Ammon's horn (tissue), 1 donor: ENCODE measurements at places on chromosomes 5 and 9.

- no peak for DNase-seq
These were observed at the start of gene WWC1 for GRCh38 chr5:168291342-168291963. TSS of gene WWC1 (plus strand) at chr5:168291645. CDS start at chr5:168292153, 508 bp downstream.

- DNase-seq = no peak
These were observed 1034.4 kb downstream of the CDH9 start for GRCh38 chr5:26003966-26004365.

- DNase-seq = no peak
These were observed 18.1 kb downstream of the SLC1A1 start for GRCh38 chr9:4508246-4508906.

DNA sequence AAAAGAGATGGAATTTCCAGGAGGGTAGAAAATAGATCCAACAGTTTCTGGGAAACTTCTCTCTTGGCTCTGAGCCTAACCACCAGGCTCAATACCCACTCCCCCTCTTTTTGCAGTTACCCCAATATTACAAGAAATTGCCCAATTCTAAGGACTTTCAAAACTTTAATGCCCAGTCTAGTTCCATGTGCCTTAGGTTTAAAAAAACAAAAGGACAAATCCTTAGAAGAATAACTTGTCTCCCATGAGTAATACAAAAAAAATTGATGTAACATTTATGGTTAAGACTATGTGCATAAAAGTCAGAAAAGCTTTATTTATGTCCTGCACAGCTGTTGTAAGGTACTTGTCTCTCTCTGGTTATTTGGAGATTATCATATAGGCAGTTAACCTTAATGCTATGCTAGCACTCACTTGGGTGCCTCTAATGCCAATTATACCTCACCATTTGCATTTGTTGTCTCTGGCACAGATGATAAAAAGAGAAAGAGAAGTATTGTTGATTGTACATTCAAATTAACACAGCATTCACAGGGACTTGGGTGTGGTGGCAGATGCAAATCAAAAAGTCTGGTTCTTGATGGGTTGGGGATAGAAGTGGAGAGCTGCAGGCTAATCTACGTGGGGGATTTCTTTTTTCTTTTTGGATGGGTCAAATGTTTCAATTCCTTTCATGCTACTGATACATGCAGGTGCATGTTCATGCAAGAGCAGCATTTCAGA, 159.4 kb downstream of the PIK3R1 start:
- no peak for DNase-seq

- DNase-seq = peak; percentile 30
These were observed 296 bp downstream of the ZSWIM6 start for GRCh38 chr5:61332358-61332749.

DNA sequence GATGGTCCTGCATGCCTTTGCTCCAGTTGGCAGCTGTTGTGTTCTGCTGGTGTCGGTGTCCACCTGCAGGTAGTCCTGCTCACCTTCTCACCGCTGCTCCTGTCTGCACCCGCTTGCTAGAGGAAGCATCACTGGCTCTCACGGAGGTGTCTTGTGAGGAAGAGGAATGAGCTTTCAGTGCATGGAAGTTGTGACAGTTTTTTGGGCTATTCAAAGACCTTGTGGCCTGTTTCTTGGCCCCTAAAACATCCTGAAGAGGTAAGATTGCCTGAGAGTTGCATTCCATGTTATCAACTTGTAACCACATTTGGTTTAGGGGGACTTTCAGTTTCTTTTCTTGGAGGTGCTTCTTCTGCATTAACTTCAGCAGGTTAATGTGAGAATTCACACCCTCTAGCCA, 85.6 kb downstream of the MACROH2A1 start:
- no peak for DNase-seq

- no peak for DNase-seq
These were observed 65.3 kb downstream of the RASEF start for GRCh38 chr9:82997476-82998140.

- DNase-seq = no peak
These were observed 3.4 kb downstream of the CNTFR start for GRCh38 chr9:34585946-34586669.

- DNase-seq = no peak
These were observed 158.8 kb downstream of the CEP120 start for GRCh38 chr5:123264394-123264793.

DNA sequence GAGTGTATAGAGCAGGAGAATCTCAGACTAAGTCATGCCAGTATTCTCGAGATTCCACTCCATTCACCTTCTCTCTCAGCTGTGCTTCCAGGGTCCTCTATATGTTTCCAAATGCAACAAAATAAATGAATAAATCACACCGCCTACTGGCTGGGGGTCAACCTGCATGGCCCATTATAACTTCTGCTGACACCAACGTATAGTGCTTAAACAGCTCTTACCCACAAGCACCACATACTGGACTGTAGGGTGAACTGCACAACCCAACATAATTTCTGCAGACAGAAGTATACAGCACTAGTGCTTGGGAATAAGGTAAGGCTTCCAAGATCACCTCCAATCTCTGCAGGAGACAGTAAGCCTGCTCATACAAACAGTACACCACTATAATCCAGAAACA, 33.1 kb upstream of the HTR4 start:
- no peak for DNase-seq

- DNase-seq = no peak
These were observed 6.9 kb downstream of the C7 start for GRCh38 chr5:40916226-40916625.

DNA sequence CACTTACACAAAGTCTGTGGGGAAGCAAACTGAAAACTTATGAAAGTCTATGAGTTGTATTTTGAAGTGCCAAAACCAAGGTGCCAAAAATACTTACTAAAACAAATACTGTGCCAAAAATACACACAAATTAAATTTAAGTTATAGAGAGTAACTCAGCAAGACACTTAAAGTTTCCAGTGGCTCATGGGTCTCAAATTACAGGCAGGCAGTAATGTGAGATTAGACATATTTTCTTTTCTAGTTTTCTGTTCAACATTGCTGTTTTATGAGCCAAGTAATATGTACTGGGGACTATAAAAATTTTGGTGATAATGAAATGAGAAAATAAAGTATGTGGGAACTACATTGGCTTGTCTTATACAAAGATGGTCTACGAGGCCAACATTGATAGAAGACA, 172.2 kb upstream of the SNX2 start:
- DNase-seq = no peak

- DNase-seq = no peak
These were observed 40.3 kb upstream of the NAA35 start for GRCh38 chr9:85900504-85901201.

- no peak for DNase-seq
These were observed 11.6 kb upstream of the NKD2 start for GRCh38 chr5:997001-997474.

DNA sequence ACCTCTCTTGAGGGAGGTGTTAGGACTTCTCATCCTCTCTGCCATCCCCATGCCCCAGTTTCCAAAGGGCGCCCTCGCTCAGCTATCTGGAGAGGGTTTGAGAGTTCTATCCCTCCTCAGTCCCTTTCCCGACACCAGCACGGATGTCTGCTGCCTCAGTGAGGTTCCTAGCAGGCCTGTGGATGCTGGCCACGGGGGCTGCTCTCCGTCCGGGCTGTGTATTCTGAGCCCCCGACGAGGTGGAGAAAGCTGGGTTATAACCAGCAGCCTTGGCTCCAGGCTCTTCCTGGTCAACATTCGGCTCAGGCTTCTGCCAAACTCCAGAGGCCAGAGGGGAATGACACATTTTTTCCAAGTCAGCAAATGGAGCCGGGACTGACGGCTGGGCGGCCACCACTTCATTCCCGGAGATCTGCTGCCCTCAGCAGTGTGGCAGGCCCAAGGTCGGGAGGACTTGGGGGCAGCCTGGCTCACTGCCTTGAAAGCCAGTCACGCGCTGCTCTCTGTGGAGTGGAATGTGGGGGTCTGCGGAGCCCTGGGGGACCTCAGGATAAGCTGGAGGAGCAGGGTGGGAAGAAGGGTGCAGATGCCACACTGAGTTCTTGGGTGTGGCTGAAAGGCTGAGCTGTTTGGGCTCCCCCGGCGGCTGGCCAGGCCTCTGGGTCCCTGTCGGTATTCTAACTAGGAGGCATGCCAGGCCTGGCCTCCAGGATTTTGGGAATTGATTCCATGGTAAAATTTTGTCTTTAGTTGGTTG, 27.4 kb downstream of the PTPA start:
- DNase-seq = no peak

DNA sequence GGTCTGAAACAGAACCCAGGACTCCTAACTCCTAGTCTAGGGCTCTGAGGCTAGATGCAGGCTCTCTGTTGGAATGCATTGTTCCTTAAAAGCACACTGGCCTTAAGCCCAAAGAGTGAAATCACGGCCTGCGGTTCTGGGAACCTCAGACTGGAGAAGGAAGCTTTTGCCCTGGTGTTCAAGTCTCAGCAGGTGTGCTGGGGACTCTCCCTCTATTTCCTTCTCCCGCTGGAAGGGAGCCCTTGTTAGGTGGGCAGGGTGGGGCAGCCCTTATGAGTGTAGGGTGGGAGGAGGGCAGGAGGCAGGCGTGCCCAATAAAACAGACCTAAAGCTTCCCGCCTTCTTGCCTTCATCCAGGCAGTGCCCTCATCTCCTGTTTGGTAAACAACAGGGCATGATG, 1.8 kb upstream of the PPARGC1B start:
- no peak for DNase-seq

DNA sequence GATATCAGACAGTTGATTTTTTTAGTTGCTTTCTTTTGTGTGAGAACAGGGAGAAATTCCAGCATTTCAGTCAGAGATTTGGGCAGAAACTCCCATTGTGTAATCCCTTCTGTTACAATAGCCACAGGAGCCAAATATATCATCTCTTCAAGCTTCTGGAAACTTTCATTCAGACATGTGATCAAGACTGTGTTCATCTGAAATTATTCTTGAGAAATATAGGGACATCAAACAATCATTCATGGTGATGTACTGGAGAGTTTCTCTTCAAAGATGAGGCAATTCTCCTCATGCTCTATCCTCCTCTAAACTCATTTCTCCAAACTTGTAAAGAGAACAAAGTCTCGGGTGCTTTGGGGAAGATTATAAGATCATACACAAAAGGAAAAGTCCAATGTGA, 35.2 kb upstream of the CSNK1G3 start:
- DNase-seq = peak; percentile 18

- peak; percentile 82 for DNase-seq
These were observed 206.6 kb upstream of the RFX3 start for GRCh38 chr9:3732077-3733038.

DNA sequence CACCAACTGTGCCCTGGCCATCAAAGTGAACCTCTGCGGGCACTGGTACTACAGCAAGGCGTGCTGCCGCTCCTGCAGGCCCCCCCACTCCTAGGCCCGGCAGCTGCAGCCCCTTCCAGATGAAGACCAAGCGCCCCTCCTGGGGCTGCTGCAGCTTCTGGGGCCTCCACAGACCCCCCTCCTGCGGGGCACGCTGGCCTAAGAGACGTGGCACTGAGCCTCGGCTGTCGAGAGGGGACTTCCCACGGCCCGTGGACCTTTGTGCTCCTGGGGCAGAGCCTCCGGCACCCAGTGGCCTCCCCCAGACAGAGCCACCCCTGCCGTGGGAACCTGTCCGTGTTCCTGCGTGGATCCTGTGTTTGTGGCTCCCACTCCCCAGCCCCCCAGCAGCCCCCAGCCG, 34.4 kb downstream of the FAM163B start:
- no peak for DNase-seq

- DNase-seq = no peak
These were observed 154.1 kb upstream of the CD180 start for GRCh38 chr5:67350618-67351201.

DNA sequence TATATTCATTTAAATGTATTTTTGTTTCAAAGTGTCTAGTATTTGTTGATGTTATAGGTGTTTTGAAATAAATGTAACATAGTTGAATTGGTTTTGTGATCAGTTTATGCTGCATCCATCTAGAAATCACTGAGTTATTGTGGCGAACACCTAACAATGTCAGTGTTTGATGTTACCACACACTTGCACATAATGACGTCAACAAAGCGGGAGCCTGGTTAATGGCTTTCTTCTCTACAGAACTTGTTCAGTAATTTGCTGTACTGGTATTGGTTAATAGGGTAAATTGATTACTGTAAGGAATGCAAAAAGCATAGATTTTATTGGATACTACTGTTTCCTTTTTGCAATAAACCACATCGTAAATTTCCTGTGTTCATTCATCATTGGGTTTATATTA, 133.0 kb downstream of the ATG10 start:
- DNase-seq = no peak

- DNase-seq = no peak
These were observed 30.1 kb downstream of the PPARGC1B start for GRCh38 chr5:149759986-149760853.

GRCh38 chr5:116944183-116944582, 369.6 kb upstream of the SEMA6A start:
- DNase-seq = no peak

GRCh38 chr9:82784589-82784988, 278.4 kb downstream of the RASEF start:
- no peak for DNase-seq

DNA sequence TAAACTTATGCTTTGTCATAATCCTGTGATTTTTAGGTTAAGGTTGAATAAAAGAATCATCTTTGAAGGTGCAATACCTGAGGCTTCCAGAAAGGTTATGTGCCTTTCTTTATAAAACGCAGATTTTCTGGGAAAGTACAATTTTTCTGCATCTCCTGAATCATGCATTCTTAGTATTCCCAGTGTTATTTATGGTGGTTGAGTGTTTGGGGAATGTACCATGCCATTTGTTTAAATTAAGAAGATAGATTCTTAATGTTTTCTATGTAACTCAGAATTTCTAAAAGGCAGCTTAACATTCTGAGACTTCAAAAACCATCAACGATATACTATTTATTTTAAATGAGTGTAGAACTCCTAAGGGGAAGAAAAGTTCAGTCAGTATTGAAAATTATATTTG, 108.1 kb upstream of the FBN2 start:
- DNase-seq = no peak

DNA sequence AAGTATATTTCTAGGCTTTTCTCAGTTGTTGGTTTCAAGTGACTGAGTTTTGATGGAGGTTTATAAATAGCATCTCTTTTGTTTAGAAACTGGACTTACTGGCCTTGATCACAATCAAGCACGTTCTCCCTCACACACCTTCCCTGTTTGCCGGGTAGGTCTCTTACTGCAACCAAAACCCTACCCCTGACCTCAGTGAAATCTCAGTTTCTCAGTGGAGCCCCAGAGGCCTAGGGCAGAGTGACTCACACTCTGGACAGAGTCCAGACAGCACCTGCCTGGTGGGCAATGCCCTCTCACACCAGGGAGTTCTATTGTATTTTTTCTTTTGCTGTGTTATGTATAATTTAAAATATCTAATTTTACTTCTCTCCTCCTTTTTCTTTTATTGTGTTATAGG, 48.4 kb upstream of the EPB41L4B start:
- no peak for DNase-seq

GRCh38 chr9:8724284-8725018, 924.9 kb upstream of the DMAC1 start:
- no peak for DNase-seq

DNA sequence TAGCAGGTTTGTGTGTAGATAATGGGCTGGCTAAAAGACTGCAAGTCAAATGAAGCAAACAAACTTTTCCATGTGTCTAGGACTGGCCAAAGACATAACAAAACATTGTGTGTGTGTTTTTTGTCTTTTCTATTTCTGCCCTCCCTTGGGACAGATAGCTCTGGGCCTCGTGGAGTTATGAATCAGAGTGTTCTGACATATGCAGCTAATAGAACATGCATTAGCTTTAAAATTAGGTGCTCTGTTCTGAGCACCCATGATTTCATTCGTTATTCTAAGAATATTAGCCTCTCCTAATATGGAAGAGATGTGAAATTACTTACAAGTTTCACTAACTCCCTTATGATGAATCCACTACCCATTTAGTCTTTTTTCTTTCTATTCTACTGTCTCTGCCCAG, 367.3 kb upstream of the PAPPA start:
- no peak for DNase-seq
